ENCODE measurements at places on chromosomes 3 and 15.
A peak's percentile ranks its signal among the peaks of the same experiment; 100 is the strongest.

DNA sequence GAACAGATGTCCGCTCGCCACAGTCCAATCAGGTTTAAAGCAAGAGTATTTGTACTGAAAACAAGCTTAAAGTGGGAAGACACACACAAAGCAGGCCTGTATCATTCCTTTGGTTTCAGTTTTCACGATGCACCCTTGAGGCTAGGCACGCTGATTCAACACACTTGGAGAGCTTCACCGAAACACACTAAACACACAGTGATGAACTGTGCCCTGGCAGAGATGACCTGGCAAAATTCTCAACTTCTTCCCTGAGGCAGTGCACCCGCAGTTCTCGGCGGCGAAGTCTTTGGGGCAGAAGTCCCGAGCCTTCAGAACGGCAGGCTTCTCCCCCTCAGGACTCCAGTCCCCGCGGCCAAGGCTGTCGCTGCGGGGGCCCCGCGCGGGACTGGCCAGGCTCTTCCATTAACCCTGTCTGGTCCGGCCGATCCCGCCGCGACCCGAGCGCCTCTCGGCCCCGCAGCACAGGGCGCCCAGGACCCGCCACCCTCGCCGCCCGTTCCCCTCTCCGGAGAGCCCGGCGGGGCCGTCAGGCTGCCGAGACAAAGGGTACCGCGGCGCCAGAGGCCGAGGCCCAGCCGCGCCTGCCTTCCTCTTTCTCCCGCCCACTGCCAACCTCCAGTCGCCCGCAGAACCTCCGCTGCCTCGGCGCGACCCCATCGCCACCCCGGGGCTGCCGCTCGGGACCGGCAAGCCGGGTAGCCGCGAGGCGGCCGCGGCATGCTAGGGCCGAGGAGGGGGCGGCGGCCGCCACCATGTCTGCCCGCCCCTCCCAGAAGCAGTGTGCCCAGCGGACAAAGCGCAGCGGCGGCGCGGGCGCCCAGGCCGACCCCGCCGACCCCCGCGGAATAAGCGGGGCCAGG lies 792 bp downstream of the GABPB1 start:
- DNase-seq, result peak; percentile 95

- DNase-seq, result no peak
Measured at GRCh38 chr3:194761384-194761783, 75.7 kb downstream of the FAM43A start.

DNA sequence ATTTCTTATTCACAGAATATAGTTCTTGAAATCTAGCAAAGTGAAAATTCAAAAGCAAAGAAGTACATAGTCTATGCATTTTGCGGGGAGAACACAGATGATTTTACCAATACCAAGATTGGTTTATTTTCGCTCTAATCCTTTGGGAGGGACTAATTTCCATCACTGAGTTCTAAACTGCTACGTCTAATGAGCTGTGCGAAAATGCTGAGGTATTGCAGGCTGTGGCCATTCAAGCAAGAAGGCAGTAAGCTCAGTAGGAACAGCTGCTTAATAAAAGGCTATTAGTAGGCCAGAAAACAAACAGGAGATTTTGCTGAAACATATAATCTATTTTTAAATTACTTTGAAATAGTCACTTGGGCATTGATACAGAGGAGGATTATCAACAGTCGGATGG lies 379.0 kb downstream of the CNTN4 start:
- no peak for DNase-seq

DNA sequence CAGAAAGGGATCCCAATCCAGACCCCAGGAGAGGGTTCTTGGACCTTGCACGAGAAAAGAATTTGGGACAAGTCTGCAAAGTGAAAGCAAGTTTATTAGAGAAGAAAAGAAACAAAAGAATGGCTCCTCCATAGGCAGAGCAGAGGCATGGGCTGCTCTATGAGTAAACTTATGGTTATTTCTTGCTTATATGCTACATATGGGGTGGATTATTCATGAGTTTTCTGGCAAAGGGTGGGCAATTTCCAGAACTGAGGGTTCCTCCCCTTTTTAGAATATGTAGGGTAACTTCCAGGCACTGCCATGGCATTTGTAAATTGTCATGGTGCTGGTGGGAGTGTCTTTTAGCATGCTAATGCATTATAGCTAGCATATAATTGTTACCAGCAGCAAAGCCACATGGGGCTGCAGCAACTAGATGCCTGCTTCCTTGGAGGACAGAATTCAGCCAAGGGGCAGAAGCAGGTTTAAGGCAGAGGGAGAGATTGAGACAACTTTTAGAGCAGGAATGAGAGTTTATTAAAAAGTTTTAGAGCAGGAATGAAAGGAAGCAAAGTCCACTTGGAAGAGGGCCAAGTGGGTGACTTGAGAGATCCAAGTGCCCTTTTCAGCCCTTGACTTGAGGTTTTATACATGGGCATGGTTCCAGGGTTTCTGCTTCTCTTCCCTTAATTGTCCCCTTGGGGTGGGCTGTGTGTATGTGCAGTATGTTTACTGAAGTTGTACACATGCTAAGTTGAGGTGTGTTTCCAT lies 41.3 kb downstream of the METTL6 start:
- DNase-seq, result no peak

DNA sequence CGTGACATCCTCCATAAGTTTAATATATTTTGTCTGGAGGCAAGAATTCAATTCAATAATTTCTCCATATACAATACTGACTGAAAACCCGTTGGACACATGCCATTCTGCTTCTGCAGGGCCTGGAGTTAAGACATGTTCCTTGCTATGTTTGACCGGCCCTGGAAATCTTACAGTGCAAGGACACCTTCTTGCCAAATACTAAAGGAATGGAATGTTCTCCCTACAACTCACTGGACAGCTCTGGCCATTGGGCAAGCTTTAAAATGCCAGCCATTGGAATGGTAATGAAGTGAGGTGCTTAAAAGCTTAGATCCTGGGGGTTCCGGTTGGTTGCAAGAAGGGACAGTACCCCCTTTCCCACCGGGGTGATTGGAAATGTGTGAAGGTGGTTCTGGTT lies 329.8 kb upstream of the PROK2 start:
- no peak for DNase-seq

- DNase-seq, result peak; percentile 78
Measured at GRCh38 chr15:51842852-51843737, 13.6 kb downstream of the TMOD3 start.

DNA sequence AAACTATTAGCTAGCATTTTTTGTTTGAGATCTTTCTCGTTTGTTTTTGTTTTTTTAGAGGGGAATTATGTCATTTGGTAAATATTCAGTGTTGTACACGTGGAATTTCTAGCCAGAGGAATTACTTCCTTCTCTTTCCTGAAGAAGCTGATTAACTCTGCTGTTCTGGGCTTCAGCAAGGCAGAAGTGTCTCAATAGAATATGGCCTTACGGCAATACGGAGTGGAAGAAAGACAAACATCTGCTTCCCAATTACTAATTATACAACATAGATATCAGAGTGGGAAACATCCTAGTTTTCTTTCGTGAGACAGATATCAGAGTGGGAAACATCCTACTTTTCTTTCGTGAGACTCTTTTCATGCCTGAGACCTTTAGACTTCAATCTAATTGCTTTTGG lies 11.9 kb downstream of the P3H2 start:
- no peak for DNase-seq

GRCh38 chr15:78065973-78066946 lies 11.3 kb downstream of the TBC1D2B start:
- no peak for DNase-seq

DNA sequence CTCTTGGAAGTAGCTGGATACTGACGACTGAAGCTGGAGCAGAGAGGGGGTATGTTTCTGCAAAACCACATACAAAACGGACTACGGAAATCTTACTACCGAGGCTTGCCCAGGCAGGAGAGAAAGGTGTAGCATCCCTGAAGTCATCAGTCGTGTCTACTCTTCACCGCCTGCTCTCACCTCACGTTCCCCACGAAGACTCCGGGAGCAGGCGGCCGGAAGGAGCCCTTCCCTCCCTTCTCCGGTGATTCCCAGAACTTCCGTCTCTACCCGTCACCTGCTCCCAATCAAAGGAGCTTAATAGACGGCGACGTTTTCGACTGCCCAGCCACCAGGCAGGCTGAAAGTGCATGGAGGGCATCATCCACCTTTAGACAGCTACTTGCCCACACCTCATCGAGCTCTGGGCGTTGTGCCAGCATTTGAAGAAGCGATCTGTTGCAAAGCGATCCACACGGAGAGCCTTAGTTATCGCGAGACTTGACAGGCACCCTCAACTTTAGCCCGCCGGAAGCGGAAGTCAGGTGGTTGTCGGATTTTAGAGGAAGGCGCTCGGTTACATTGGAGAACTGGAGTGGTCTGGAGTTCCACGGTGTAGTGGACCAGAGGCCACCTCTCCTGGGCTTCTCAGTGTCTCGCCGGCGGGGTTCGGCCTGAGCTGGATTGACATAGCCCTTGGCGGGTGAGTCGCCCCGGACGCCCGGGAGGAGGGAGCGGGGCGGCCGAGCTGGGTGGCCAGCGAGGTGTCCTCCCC lies at the start of gene RAMAC:
TSS of gene RAMAC (plus strand) at position 523 of the 754 bp plus-strand sequence. CDS start 2,809 bp downstream, outside the sequence.
- DNase-seq, result peak; percentile 96

DNA sequence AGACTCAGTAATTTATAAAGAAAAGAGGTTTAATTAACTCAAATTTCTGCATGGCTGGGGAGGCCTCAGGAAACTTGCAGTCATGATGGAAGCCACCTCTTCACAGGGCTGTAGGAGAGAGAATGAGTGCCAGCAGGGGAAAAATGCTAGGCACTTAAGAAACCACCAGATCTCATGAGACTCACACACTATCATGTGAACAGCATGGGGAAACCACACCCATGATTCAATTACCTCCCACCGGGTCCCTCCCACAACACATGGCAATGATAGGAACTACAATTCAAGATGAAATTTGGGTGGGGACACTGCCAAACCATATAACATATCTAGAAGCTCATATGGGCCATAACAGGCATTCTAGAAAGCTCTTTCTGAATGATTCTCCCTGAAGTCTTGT lies 190.3 kb downstream of the WNT5A start:
- DNase-seq, result no peak

- DNase-seq, result peak; percentile 45
Measured at GRCh38 chr3:46208167-46208704, at the start of gene CCR1. TSS of gene CCR1 (minus strand) at chr3:46208313. CDS start at chr3:46204313, 4,000 bp downstream.

DNA sequence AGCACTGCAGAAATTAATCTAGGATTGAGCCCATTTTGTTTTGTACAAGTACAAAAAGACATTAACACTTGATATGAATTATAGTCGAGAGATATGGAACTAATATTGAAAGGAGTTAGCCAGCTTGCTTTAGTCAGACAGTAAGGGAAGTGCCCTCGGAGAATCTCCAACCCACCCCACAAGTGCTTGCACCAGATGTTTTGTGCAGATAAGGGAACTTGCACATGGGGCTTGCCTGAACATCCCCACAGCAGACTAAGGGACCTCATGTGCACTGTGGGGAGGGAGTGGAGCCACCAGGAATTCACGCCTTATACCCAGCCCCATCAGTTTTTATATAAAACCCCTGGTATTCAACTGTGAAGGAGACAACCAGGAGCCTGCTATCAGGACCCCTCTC lies 122.3 kb downstream of the EFHB start:
- no peak for DNase-seq

- DNase-seq, result no peak
Measured at GRCh38 chr3:31343075-31343474, 189.7 kb upstream of the STT3B start.

DNA sequence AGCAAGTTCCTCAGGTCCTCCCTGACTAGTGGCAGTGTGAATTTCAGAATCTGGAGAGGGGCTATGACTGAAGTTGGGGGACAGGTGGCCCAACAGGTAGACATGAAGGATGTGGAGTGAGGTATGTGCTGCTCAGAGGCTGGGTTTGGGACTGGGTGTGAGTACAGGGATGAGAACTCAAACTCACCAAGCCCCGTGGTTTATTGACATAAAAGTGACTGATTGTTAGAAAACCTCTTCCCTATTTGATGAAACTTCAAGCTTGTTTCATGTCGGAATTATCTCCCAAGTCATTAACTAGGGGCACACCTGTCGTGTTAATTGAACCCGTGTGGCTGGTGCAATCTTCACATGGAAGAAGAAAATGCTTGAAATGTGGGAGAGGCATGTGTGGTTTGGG lies 27.1 kb downstream of the FGD5 start:
- DNase-seq, result no peak

- no peak for DNase-seq
Measured at GRCh38 chr3:140850210-140850955, 91.3 kb upstream of the SLC25A36 start.

- DNase-seq, result no peak
Measured at GRCh38 chr3:127712881-127713771, 40.4 kb downstream of the ABTB1 start.

DNA sequence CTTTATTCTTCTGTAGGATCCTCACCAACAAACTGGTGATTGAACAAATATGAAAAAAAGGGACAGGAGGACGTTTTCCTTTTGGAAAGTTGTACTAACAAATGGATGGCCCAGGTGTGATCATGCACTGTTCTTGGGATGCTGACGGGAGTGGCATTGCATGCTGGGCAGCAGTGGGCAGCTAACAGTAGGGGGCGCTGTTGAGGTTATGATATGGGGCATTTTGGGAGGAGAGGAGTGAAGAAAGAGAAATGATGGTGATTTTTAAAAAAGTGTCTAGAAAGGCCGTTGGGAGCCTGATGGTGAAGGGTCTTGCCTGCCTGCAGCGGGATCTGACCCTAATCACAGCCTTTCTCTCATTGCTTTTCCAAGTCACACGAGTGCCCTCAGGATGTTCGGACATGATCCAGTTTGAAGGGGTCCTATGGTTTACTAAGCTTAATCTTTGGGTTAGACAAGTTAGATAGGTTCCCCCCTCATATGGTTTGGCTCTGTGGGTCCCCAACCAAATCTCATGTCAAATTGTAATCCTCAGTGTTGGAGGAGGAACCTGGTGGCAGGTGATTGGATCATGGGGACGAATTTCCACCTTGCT lies 46.2 kb upstream of the PRTG start:
- DNase-seq, result no peak

- DNase-seq, result no peak
Measured at GRCh38 chr3:71416876-71417275, 166.7 kb downstream of the FOXP1 start.

DNA sequence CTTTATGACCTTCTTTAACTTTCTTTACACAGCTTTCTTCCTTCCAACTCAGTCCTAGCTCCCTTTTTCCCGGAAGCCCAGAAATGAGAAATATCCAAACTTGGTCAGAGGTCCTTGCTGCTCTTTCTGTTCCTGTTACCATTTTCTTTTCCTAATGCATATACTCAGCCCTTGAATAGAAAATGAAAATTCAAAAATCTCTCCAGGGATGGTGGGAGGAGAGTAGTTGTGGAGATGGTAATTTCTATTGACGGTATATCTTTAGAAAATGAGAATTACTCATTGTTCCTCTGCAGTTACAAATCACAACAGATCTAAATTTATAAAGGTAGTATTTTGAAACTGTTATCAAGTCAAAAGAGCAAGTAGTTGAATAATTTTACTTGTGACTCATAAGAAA lies 255.1 kb downstream of the NEK10 start:
- DNase-seq, result no peak

GRCh38 chr15:52680041-52680391 lies 828 bp upstream of the ATOSA start:
- peak; percentile 30 for DNase-seq

DNA sequence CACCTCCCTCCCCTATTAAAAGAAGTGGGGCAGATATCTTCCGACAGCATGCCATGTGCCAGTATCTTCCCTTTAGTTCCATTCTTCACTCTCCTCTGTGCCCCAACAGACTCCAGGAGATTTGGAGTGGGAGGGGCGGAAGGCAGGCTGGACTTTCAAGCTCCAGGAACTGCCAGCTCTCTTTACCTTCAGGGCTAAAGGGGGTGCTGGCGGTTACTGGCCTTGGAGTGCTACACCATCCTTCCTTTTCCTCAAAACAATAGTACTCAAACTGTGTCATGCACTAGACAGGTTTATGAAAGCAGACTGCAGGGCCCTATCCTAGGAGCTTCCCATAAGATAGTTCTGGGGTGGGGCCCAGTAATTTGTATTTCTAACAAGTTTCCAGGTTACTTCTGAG lies 6.0 kb downstream of the LINS1 start:
- DNase-seq, result no peak

GRCh38 chr3:70832834-70833205 lies 520.4 kb upstream of the MDFIC2 start:
- peak; percentile 38 for DNase-seq

All from iris pigment epithelial cell (primary cell).